ENCODE measurements at places on chromosomes 2 and 18.

DNA sequence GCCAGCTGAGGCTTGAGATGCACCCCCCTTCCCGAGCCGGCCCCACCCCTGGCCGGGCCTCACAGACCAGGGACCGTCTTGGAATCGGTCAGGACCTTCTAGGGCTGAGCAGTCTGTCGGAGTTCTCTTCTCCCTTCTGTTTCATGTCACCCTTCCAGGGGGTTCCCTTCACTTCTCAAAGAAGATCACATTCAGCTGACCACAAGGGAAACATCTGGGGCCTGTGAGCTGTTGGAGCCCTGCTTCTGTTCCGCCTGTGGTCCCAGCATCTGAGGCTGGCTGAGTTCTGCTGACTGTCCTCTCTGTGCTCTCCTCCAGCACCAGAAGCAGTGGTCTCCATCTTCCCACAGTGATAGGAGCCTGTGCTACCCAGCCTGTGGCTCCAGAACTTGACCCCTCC, 106.5 kb downstream of the SEPTIN10 start:
- no peak for DNase-seq

DNA sequence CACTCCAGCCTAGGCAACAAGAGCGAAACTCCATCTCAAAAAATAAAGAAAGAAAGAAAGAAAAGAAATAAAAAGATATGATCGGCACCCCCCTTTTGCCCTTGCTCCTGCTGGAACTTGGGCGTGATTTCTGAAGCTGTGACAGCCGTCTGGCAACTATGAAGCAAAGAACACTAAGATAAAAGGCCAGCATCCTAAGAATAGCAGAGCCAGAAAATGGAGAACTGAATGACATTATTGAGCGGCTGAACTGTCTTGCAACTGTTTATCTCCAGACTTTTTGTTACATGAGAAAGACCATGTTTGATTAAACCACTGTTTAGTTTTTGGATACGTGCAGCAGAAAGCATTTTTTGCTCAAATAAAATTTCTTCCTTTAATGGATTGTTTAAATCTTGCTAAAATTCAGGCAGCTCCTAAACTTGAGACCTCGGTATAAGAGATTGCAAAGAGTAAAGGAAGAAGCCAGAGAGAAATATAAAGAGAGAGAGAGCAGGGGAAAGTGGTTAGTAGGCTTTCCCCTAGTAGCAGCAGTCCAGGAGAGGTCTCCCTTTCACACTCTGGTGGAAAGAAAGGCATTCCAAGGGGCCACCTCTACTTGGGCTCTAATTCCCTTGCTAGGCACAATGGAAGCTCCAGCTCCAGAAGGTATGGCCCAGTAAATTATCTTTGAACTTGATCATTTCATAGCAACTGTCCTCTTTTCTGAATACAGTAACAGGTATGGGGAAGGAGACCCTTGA, 8.2 kb upstream of the MBD2 start:
- DNase-seq: no peak

DNA sequence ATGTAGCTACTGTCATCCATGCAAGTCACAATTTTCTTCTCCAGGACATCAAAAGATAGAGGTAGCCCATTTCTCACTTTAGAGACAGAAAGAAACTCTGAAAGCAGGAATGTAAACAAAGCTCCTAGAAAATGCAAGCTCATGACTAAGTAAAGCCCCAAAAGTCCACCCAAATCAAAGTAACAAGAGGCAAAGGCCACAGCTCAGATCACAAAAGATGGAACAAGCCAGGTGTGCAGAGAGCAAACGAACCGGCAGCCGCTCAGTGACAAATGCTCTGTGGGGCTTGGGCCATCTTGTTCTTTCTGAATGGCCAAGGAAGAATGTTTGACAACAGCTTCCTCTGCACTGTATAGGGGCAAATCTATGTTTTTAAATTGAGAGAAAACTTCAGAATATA, 201.0 kb downstream of the CYRIA start:
- no peak for DNase-seq

DNA sequence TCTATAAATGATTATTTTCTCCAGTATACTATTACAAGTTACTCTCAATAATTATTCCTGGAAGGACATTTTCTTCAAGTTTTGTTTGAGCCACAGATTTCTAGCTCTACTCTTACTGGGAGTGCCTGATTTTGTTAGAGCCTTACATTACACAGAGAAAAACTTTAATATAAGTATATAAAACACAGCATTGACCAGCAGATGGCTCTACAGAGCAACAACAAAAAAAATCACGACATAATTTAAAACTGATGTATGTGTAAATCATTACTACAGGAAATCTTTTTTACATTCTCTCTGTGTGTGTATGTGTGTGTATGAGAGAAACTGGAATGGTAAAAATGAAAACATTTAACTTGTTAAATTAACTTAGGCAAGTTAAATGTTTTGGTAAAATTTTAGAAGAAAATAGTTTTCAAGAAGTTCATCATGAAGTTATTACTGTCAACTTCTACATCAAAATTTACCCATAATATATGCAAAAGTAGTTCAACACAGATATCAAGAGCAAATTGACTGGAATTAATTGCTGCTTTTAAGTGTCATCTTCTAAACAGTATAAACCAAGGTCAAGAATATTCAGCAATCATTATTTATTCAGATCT, 103.3 kb downstream of the MDH1 start:
- no peak for DNase-seq

- no peak for DNase-seq
Observed at GRCh38 chr18:64674694-64675093, 525.8 kb upstream of the LINC00305 start.

DNA sequence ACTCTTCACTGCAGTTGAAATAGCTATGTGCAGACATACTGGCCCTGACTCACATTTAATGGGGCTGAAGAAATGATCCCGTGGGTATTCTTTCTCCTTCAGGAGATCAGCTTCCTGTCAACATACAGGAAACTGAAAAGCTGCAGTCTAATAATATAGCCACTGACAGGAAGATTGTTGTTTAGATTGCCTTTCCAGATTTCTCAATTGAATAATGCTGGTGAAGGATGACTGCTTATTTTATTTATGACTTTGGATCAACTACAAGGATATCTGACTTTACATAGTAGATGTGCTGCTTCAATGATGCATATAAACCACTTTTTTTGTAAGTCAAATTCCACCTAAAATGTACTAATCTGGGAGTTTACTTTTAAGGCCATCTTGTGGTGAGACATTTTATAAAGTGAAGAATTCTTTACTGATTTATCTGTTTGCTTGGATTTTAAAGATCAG, 93.4 kb upstream of the MAP4K3 start:
- DNase-seq: no peak

- DNase-seq: no peak
Observed at GRCh38 chr18:31143025-31143424, 19.6 kb downstream of the DSC1 start.

DNA sequence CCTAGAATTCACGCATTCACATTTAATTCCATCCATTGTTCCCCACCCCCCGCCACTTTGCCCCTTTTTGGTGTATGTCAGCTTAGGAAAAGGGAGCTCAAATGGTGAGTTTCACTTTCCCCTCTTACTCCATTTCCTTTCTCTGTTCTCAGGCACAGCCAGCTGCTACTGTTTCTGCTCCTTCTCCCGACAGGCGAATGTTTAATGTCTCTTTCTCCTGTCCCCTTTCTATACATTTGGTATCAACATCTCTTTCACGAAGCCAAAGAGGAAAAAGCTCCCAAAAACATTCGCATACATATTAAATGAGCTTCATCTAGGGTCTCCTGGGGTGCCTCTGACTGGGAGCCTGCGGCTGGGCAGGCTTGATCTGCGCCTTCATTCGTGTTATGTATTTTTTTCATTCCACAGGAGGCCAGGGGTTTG, 124.2 kb upstream of the SATB2 start:
- no peak for DNase-seq

- no peak for DNase-seq
Observed at GRCh38 chr2:36502081-36502480, 95.9 kb downstream of the FEZ2 start.

DNA sequence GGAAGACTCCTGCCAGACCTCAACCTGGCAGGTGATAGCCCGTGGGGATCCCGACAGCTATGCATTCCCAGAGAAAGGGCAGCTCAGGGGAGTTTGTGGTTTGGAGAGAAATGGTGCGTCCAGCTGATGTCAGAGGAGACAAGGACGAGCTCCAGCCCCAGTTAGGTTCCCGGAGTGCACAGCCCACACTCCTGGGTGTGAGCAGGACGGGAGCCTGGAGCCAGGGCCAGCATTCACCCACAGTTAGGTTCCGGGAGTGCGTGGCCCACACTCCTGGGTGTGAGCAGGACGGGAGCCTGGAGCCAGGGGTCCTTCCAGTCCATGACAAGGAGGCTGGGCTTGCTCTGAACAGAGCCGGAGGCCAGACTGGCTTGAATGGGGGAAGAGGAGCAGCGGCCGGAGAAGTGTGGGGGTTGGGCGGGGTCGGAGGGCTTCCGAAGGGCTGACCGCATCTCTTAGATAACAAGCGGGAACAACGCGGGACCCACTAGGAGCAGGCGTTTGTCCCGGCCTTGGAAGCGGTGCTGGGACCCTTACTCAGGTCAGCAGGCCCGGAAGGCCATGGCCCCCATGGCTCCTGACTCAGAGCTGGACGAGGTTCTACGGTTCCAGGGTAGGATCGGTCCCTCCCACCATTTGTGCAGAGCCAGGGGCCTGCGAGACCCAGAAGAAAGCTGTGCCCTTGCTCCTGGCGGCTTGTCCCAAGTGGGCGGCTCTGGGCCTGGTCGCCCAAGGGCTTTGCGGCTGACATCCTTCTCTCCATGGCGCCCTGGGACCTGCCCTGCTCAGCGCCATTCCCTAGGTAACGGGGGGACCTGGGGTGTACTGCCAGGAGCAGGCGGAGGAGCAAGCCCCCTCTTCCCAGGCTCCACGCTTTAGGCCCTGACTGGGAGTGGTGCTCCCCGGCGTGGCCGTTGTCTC, 185.6 kb downstream of the RTP5 start:
- DNase-seq: no peak

DNA sequence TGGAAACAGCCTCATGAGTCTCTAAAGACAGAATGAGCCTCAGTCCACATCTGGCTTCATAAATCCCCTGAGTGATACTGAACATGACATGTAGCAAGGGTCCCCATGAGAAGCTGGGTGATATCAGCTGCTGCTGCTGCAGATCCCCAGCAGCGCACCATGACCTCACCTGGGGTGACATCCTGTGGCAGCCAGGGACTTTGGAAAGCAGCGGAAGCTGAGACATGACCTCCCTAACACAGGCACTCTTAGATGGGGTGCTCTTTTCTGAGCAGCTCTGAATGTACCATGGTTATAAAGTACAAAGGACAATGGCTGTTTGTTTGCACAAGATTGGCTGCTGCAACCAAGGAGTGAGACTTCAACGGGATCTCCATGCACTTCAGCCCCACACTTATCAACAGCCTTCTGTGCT, 74.7 kb upstream of the TMEM200C start:
- DNase-seq: no peak

GRCh38 chr18:24189007-24189528, 50.2 kb downstream of the CABYR start:
- DNase-seq: no peak

DNA sequence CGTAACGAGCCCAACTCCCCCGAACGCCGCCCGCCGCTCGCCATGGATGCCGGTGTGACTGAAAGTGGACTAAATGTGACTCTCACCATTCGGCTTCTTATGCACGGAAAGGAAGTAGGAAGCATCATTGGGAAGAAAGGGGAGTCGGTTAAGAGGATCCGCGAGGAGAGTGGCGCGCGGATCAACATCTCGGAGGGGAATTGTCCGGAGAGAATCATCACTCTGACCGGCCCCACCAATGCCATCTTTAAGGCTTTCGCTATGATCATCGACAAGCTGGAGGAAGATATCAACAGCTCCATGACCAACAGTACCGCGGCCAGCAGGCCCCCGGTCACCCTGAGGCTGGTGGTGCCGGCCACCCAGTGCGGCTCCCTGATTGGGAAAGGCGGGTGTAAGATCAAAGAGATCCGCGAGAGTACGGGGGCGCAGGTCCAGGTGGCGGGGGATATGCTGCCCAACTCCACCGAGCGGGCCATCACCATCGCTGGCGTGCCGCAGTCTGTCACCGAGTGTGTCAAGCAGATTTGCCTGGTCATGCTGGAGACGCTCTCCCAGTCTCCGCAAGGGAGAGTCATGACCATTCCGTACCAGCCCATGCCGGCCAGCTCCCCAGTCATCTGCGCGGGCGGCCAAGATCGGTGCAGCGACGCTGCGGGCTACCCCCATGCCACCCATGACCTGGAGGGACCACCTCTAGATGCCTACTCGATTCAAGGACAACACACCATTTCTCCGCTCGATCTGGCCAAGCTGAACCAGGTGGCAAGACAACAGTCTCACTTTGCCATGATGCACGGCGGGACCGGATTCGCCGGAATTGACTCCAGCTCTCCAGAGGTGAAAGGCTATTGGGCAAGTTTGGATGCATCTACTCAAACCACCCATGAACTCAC, 673 bp downstream of the PCBP1 start:
- DNase-seq: peak; percentile 46

GRCh38 chr2:8851811-8852560, 14.6 kb upstream of the KIDINS220 start:
- no peak for DNase-seq

DNA sequence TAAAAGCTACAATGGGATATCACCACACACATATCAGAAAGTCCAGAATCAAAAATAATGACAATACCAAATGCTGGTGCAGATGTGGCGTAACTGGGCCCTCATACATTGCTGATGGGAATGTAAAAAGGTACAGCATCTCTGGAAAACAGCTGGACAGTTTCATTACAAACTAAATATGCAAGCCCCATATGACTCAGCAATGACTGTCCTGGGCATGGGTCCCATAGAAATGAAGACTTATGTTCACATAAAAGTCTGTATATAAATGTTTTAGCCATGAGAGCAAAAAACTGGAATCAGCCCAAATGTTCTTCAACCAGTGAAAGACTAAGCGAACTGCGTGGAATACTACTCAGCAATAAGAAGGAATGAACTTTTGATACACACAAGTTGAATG, 56.7 kb downstream of the ALPK2 start:
- no peak for DNase-seq

DNA sequence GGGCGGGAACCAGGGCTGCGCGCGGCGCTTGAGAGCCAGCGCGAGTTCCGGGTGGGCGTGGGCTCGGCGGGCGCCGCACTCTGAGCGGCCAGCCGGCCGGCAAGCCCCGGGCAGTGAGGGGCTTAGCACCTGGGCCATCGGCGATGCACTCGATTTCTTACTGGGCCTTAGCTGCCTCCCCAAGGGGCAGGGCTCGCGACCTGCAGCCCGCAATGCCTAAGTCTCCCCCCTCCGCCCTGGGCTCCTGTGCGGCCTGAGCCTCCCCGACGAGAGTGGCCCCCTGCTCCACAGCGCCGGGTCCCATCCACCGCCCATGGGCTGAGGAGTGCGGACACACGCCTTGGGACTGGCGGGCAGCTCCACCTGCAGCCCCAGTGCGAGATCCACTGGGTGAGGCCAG, 36.5 kb upstream of the MAP2 start:
- no peak for DNase-seq

DNA sequence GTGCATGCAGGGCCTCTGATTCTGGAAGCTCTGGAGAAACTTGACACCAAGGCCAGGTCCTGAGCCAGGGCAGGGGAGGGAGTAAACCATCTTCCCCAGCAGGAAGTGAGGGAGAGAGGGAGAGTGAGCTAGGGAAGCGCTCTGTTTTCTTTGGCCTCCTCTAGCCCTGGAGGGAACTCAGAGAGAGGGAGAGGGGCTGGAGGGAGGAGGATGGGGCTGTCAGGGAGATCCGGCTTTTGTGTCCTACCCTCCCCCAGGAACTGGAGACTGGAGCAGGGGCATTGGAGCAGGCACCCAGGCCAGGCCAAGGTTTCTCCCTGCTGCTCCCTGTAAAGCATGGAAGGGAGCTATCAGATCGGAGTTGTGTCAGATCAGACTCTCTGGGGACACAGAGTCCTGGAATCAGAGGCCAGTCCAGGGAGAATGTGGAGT, 22.7 kb upstream of the PKDCC start:
- DNase-seq: no peak
